ENCODE measurements at places on chromosomes 1 and 21.

GRCh38 chr1:239814306-239814881 is 277.3 kb upstream of the FMN2 start:
- peak; percentile 31 for DNase-seq

- no peak for DNase-seq
These were observed 459.9 kb downstream of the ADGRL2 start for GRCh38 chr1:82260666-82261065.

- no peak for DNase-seq
These were observed 6.5 kb downstream of the KCNN3 start for GRCh38 chr1:154863315-154864174.

- DNase-seq: no peak
These were observed 16.4 kb downstream of the INPP5B start for GRCh38 chr1:37930246-37931101.
